Brain pericyte (primary cell): ENCODE measurements at places on chromosomes 11 and 22.
A peak's percentile ranks its signal among the peaks of the same experiment; 100 is the strongest.

- DNase-seq, result no peak
Measured at GRCh38 chr11:114152785-114153184, 93.3 kb downstream of the ZBTB16 start.

DNA sequence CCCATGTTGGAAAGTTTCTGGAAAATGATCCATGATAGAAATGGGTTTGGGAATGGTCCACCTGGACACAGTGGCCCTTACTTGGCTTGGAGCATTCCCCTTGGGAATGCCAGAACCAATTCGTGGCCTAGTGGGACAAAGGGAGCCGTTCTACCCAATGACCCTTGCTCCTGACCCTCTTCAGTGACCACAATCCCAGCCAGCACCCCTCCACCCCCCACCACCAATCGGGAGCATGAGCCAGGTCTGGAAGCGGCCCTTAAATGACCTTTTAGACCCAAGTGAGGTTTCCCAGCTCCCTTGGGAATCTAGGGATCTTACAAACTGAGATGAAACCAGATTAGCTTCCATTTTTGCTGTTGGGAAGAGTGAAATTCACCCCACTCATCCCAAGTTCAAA lies 51.3 kb upstream of the CDON start:
- no peak for DNase-seq

DNA sequence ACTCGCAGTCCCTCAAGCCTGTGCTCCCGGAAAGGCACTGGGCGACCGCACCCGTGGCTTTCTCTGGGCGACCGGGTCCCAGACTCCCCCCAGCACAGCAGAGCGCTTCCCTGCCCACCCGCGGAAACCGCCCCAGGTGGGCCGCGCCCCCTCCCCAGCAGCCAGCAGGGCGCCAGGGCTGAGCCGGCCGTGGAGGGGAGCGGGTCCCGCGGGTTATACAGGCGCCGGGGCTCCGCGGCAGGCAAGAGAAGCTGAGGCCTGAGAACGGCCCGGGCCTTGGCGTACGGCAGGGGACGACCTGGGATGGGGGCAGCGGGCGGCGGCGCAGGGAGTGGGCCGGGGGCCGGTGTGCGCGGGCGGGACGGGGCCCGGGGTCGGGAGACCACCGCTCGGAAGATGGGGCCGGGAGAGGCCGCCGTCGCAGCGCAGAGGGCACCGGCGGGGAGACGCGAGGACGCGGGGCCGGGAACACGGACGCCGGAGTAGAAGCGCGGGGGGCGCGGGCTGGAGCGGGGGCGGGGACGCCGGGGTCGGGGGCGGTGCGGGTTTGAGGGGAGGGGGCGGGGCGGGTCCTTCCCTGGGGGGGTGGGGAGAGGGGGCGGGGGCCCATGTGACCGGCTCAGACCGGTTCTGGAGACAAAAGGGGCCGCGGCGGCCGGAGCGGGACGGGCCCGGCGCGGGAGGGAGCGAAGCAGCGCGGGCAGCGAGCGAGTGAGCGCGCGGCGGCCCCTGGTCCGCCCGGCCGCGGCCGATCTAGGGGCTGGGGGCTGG lies at the start of gene MDK:
Gene MDK, plus strand, starts transcription at position 622 of the 771 bp plus-strand sequence. CDS start 389 bp downstream, outside the sequence.
- no peak for DNase-seq

DNA sequence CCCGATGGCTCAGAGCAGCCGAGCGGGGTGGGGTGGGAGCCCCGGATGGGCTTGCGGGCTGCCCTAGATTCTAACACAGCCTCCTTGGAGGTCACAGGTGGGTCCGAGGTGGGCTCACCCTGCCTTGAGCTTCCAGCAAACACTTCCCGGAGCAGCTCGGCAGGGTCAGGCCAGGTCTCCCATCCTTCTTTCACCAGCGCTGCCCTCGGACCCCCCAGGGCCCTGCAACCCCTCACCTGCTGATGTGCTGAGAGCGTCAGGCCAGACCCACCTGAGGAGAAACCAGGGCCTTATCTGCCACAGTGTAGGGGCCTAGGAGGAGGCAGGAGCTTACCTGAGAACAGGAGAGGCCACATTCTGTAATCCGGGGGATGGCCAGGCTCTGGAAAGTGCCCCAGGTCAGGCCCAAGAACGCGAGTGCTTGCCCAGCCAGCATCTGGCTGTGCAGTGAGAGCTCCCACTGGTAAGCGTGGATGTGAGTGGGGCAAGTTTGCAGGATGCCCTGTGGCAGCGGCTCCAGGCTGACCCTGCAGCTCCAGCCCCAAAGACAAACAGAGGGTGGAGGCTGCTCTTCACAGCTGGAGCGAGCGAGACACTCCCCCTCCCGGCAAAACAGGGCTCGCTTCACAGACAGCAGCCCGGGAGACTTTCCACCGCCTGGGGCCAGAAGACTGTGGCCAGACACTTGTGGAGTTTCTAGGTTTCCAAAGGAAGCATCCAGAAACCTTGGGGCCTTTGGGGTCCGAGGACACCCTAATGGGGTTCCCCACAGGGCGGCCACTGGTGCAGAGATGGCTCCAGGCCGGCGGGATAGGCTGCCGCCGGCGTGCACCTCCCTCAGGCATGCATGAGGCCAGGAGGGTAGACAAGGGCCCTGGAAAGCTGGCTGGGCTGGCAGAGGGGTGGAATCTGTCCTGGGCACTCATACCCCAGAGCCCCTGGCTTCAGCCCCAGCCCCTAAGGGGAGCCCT lies at the start of gene IL17REL:
Gene IL17REL, minus strand, starts transcription at position 555 of the 971 bp plus-strand sequence. Its CDS starts 119 bp downstream, at position 436.
- DNase-seq, result no peak

- peak; percentile 15 for DNase-seq
Measured at GRCh38 chr11:27158456-27159334, 118.1 kb downstream of the BBOX1 start.

GRCh38 chr11:134331354-134332188 lies at the start of gene GLB1L2:
Gene GLB1L2, plus strand, starts transcription at chr11:134331988. Its CDS starts 74 bp downstream, at chr11:134332062.
- DNase-seq, result no peak

DNA sequence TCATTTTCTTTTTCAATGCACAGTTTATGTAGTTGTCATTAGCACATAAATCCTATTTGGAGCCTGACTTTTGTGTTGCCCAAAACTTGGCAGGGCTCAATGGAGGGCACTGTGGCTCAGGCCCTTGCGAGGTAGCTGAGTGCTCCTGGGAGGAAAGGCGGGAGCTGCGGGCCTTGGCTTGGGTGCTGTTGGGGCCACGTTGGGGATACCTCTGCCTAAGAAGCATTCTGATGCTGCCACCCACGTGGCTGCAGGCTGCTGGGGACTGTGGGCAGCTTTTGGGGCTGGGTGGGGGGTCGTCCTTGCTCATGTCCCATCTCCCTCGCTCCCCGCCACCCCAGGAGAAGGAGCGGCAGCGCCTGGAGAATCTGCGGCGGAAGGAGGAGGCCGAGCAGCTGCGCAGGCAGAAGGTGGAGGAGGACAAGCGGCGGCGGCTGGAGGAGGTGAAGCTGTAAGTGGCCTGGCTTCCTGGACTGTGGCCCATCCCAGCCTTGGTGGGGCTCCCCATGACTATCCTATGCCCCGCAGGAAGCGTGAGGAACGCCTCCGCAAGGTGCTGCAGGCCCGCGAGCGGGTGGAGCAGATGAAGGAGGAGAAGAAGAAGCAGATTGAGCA lies 20.9 kb downstream of the INCENP start:
- no peak for DNase-seq

- DNase-seq, result no peak
Measured at GRCh38 chr11:44840521-44841251, 110.0 kb downstream of the TP53I11 start.

DNA sequence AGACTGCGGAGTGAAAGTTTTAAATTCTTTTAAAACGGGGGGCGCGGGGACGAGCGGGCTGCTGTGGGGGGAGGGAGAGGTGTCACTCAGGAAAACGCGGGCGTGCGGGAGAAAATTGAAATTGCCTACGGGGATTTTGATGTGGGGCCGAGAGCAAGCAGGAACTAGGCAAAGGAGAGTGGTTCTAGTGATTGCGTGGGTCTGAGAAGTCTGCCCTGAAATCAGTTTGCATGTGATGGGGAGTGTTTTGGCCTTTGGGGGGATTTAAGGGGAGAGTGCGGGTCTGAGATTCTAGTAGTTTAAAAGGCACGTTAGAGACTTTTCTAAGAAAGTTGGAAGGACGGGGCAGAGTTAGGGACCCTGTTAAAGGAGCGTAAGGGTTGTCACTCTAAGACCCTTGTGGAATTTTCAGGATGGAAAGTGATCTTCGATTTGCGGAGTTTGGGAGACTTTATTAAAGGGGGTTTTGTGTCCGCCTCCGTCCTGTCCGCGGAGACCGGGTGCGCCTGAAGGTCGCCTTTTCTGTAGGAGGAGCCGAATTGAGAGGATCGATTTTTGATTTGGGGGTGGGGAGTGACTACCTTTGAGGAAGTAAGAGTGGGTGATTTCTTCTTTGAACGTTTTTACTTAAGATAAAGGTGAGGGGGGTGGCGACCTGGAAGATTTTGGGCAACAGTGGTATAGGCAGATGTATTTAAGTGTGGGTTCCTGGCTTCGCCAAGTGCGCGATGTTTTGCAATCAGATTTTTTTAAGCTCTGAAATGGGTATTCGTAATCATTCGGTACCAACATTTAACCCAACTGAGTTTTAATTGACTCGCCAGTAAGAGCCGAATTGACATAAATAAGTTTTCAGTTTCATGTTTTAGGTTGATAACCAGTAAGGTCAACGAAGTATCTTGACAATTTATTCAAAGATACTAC lies 1.1 kb downstream of the EED start:
- no peak for DNase-seq

- DNase-seq, result no peak
Measured at GRCh38 chr11:45724153-45724552, 58.7 kb upstream of the CHST1 start.

- DNase-seq, result no peak
Measured at GRCh38 chr11:48116437-48117228, 100.0 kb upstream of the OR4B1 start.

GRCh38 chr11:63761188-63761587 lies 7.4 kb downstream of the ZFTA start:
- no peak for DNase-seq

- DNase-seq, result no peak
Measured at GRCh38 chr11:78212586-78213371, 24.1 kb downstream of the USP35 start.

GRCh38 chr22:31583861-31584485 lies 78.0 kb downstream of the PISD start:
- DNase-seq, result no peak

DNA sequence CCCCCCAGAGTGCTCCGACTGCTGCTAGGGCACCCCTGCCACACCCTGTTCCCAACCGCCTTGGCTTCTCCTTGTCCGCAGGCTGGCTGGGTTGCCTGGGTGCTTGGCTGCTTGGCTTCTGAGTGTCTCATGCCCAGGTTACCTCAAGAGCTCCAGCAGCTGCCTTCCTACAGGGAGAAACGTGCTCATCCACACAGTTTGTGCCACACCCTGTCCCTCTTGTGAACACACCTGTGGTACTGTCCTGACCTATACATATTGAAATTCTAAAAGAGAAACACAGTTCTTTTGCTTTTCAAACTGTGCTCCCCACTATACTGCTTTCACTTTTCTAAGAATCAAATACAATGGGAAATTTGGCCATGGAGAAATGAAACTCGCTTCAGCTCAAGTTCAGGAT lies 191.4 kb downstream of the DBX1 start:
- no peak for DNase-seq

GRCh38 chr11:36362902-36363301 lies 66.8 kb downstream of the PRR5L start:
- DNase-seq, result no peak

GRCh38 chr11:20015529-20016427 lies 144.5 kb downstream of the DBX1 start:
- DNase-seq, result no peak

- no peak for DNase-seq
Measured at GRCh38 chr22:43277987-43278601, 65.1 kb downstream of the SCUBE1 start.

DNA sequence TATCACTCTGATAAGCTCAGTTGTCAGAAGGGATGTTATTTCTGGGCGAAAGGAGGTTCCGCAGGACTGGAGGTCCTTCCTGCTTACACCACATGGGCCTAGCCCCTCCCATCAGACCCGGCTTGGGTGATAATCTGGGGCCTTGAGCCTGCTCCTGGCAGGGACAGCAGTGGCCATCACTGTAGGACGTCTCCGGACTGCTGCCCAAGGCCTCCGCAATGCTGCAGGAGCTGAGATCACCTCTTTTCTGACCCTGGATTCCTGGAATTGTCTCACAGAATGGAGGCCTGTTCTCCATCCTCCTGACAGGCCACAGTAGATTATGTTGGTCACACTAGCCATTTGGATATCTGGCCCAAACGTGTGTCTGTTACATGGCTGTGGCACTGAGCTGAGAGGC lies 9.2 kb upstream of the BIK start:
- no peak for DNase-seq

DNA sequence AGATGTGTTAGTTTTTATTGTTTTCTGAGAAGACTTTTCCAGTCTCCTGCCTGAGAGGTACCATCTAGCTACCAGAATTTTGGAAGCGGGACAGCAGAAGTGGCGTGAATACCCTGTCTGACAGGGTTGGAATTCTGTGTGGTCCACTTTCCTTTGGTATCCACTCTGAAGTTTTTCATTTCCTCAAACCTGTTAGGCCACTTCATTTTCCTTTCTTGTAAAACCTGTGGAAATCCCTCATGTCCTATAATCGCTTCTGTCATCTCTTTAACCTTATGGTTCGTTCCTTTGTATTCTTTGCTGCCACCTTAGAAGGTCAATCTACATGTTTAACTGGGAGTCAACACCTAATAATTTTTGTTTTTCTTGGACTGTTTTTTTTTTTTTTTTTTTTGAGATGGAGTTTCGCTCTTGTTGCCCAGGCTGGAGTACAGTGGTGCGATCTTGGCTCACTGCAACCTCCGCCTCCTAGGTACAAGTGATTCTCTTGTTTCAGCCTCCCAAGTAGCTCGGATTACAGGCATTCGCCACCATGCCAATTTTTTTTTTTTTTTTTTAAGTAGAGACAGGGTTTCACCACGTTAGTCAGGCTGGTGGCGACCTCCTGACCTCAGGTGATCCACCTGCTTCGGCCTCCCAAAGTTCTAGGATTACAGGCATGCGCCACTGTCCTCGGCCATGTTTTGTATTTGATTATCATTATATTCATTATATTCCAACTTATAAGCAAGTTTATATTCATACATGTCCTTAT lies 7.1 kb downstream of the SFI1 start:
- no peak for DNase-seq

- DNase-seq, result no peak
Measured at GRCh38 chr11:57407941-57408475, 17.6 kb upstream of the PRG2 start.

GRCh38 chr22:27545085-27545484 lies 256.5 kb downstream of the MN1 start:
- DNase-seq, result no peak

- no peak for DNase-seq
Measured at GRCh38 chr22:49213731-49214352, 613.8 kb downstream of the BRD1 start.

DNA sequence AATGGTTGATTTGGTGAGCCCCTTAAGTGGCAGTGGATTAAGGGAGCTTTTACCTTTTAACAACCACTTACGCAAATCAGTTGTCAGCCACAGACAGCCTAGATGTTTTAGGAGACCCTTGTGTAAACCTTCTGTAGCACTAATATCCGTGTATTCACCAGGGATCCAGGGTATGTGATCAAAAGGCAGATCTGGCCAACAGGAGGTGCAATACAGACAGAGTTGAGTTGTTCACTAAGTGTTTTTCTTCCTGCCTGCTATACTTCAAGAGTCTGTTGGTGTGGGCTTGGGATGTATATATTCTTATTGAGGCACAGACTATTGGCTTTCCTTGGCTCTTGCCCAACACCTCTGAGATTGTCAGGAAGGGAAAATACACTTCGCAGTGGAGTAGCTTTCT lies 175.1 kb downstream of the FAT3 start:
- no peak for DNase-seq

GRCh38 chr22:17639247-17639741 lies 737 bp downstream of the BCL2L13 start:
- peak; percentile 5 for DNase-seq
